Naive thymus-derived CD4-positive, alpha-beta T cell (primary cell): ENCODE measurements at places on chromosomes 5 and 9.
A peak's percentile ranks its signal among the peaks of the same experiment; 100 is the strongest.

DNA sequence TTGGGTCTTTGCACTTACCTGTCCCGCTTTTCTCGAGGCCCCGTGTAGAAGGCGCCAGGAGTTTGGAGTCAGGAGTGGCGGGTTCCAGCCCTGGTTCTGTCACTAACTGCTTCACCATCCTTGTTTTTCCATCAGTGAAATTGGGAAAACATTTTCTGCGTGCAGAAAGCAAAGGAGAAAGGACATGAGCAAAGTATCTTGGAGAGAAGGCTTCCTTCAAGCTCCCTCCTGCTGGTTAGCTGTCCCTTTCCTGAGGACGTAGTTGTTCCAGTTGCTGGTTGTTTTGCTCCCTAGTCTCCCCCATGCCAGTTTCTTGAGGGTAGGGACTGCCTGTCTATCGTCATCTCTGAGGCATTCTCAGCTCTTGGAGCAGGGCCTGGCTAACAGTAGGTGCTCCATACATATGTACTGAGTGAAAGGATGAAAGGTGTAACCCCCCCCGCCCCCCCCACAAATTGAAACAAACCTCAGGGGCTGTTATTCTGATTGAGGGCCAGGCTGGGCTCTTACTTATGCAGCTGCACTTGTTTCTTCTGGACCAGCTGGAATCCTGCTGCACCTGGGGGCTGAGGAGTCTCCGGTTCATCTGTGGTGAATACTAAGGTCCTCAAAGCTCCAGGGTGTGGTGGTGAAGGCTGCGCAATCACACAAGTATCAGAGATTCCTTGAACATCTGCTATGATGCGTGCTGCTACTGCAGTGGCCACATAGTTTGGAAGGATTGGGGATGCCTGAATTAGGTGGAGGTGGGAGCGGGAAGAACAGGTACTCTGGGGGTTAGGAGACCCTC, 1.0 kb downstream of the SMIM3 start:
- no peak for DNase-seq
- H3K27ac ChIP-seq, result peak overlapping the region; percentile 73
- H3K4me1 ChIP-seq, result peaks cover 48% of the 10 kb centered on the region
- no peaks in the 10 kb centered on the region for H3K27me3 ChIP-seq
- no peaks in the 10 kb centered on the region for H3K36me3 ChIP-seq

- H3K4me1 ChIP-seq, result no peaks in the 10 kb centered on the region
- no peaks in the 10 kb centered on the region for H3K27me3 ChIP-seq
- H3K4me3 ChIP-seq, result no peak overlapping the region
- no peak for DNase-seq
Measured at GRCh38 chr5:153086486-153086885, 404.0 kb upstream of the GRIA1 start.

GRCh38 chr5:21689587-21689986, 1163.6 kb downstream of the CDH12 start:
- H3K36me3 ChIP-seq, result no peaks in the 10 kb centered on the region
- no peak overlapping the region for H3K27ac ChIP-seq
- no peaks in the 10 kb centered on the region for H3K27me3 ChIP-seq
- H3K4me1 ChIP-seq, result no peaks in the 10 kb centered on the region
- DNase-seq, result no peak

GRCh38 chr9:33013962-33014664, 11.0 kb upstream of the DNAJA1 start:
- H3K4me3 ChIP-seq, result no peak overlapping the region
- H3K4me1 ChIP-seq, result no peaks in the 10 kb centered on the region
- H3K36me3 ChIP-seq, result no peaks in the 10 kb centered on the region

GRCh38 chr5:133430095-133430494, 182.2 kb downstream of the FSTL4 start:
- no peak overlapping the region for H3K4me3 ChIP-seq
- H3K27me3 ChIP-seq, result no peaks in the 10 kb centered on the region
- no peaks in the 10 kb centered on the region for H3K36me3 ChIP-seq

DNA sequence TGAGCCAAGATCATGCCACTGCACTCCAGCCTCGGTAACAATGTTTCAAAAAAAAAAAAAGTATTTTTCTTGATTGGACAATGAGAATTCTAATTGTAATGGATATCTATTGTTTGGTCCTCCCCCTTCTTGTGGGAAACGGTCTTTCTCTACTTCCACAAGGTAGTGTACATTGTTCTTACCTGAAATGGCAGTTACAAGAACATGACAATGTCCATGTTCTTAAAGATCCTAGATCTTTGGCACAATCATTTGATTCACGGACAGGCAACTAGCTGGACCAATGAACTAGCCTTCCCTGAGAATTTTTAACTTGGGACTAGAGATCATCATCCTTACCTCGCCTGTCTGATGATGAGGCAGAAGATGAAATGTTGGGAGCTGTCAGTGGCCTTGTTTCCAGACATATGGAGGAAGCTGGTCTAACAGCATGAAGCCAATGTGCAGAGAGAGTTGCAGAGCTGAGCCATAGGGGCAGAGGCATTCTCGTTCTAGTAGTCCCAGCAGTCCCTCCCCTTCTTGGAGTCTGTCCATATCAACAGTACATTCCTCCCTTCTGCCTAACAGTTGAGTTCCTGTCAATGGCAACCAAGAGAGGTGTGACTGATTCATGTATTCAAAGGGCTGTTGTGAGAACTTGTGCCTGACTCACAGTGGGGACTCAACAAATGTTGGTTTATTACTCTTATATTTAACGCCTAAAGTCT, 2.1 kb upstream of the MARCHF6 start:
- peaks cover 11% of the 10 kb centered on the region for H3K4me1 ChIP-seq
- H3K4me3 ChIP-seq, result no peak overlapping the region
- H3K27me3 ChIP-seq, result no peaks in the 10 kb centered on the region
- peak overlapping the region; percentile 84 for H3K27ac ChIP-seq
- H3K36me3 ChIP-seq, result no peaks in the 10 kb centered on the region

DNA sequence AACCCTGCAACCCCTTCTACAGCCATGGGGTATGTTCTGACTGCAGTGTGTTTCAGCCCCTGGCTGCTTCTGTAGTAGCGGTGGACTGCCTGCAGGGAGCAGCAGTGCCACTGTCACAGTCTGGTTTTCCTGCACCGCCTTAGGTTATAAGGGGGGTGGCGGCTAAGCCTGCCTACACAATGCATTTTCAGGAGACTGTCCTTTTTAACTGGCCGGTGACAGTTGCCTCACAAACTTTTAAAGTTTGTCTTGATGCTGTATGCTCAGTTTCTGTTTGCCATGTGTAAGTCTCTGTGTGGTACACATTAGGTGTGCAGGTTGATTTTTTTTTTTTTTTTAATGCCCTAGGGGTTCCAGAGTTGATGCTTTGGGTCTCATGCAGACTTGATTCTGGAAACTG, 53.0 kb downstream of the NUP214 start:
- no peaks in the 10 kb centered on the region for H3K27me3 ChIP-seq
- H3K4me3 ChIP-seq, result no peak overlapping the region
- H3K36me3 ChIP-seq, result peaks cover 24% of the 10 kb centered on the region
- no peaks in the 10 kb centered on the region for H3K4me1 ChIP-seq
- peak; percentile 83 for DNase-seq
